ENCODE measurements at places on chromosomes 12 and 14.
A peak's percentile ranks its signal among the peaks of the same experiment; 100 is the strongest.

DNA sequence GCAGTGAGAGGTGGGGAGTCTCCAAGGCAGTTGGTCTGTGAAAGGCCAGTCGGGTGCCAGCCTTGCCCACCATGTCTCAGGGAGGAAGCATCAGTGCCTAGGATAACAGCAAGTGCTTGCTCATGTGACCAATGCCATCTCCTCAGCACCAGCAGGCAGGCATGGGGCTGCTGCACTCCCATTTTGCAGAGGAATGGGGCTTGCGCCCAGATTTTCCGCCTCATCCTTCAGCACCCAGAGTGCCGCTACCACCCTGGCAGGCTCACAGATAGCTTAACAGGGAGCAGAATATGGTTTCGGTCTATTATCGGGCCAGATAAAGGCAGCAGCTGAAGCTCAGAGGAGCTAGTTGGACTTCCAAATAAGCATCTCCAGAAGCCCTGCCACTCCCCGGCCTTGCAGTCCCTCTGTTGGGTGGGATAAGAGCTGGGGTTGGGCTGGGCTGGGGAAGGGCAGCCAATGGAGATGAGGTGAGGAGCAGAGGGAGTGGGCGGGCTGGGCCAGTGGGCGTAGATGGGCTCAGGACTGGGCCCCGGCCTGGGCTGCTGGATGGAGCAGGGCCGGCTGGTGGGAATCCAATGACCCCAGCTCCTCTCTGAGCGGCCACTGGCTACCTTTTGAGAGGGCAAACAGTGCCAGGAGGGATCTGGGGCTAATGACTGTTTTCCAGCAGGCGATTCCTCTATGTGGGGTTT lies 8.4 kb upstream of the KRT80 start:
- peak; percentile 92 for DNase-seq

- no peak for DNase-seq
Measured at GRCh38 chr12:66813137-66813892, 134.4 kb upstream of the GRIP1 start.

DNA sequence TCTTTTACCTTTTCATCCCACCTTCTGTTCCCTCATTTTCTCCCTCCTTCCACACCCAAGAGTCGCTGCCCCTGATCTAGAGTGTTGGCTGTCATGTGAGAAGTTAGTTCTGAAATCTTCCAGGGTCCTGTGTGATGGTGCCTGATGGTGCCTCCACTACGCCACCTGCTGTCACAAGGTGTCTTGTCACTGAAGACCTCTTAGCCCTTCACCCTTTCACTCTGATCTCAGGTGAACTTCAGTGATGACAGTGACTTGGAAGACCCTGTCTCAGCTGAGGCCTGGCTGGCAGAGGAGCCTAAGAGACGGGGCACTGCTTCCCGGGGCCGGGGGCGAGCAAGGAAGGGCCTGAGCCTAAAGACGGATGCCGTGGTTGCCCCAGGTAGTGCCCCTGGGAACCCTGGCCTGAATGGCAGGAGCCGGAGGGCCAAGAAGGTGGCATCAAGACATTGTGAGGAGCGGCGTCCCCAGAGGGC lies 7.6 kb upstream of the PFDN5 start:
- peak; percentile 72 for DNase-seq

- DNase-seq = no peak
Measured at GRCh38 chr14:50917449-50917848, 26.8 kb downstream of the PYGL start.

- DNase-seq = no peak
Measured at GRCh38 chr12:107442326-107442987, 243.1 kb upstream of the PWP1 start.

- DNase-seq = no peak
Measured at GRCh38 chr12:3604286-3604685, 113.3 kb downstream of the PRMT8 start.

GRCh38 chr12:46387670-46388069 lies 15.1 kb upstream of the SLC38A2 start:
- no peak for DNase-seq

- DNase-seq = no peak
Measured at GRCh38 chr14:61475316-61475715, 153.9 kb downstream of the PRKCH start.

GRCh38 chr12:114982760-114983159 lies 298.8 kb upstream of the TBX3 start:
- DNase-seq = peak; percentile 26

DNA sequence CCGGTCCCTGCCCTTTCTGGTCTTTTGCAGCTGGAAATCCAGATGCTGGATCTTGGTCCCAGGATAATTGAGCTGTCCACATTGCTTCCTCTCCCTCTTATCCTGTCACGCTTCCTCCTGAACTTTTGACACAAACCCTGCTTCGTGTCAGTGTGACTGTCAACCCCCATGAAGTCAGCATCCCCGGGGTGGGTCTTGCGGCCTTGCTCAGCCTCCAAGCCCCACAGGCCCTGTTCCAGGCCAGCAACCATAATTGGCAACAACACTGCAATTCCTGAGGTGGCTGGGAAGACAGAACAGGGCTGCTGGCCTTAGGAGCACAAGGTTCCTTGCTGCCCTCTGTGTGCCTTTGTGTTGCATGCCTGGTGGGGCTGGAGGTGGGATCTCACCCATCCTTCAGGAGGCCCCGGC lies 74.9 kb downstream of the NTF3 start:
- DNase-seq = no peak

GRCh38 chr12:1876086-1876485 lies 42.4 kb downstream of the CACNA2D4 start:
- DNase-seq = no peak

DNA sequence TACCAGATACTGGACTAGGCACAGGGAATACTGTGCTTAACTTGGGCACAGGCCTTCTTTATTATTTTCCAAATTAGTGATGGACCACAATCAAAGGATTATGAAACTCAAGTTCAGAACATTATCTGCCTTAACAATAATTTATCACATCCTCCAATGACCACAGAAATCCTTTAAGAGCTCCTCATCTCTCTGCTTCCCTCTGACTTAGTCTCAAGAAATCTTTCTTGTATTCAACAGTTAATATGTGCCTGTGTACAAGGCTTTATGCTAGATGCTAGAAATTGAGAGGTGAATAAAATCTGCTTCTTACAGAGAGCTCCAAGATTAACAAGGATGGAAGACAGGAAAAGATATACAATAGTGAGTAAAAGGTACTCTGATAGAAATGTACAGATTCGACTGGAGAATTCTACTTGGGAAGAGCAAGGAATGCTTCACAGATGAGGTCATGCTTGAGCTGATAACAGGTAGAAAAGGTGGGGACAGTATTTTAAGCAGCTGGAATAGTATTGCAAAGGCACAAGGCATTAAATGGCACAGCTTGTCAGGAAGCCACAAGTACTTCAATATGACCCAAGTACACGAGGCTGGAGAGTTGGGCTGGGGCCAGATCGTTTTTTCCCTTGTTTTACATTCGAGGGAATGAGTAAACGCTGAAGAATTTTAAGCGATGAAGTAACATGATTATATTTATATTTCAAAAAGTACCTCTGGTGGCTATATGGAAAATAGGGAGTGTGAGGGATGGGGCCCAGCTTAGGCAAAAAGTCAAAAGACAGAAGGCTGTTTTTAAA lies 55.1 kb upstream of the ARID2 start:
- DNase-seq = no peak

DNA sequence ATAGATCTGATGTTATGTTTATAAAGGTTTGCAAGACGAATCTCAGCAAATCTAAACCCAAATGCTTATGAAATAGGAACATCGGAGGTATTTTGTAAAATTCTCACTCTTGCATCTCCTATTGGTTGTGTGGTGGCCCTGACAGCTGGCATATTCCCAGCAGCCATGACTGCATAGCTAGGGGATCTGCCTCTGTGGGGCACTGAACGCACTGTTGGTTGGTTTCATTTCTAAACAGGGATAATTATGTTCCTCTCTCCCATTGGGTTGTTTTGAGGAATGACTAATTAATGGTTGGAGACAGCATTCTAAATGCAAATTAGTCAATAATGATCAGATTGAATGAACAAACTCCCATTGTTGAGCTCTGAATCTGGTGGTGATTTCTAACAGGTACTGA lies 2.7 kb upstream of the BEST3 start:
- DNase-seq = no peak

DNA sequence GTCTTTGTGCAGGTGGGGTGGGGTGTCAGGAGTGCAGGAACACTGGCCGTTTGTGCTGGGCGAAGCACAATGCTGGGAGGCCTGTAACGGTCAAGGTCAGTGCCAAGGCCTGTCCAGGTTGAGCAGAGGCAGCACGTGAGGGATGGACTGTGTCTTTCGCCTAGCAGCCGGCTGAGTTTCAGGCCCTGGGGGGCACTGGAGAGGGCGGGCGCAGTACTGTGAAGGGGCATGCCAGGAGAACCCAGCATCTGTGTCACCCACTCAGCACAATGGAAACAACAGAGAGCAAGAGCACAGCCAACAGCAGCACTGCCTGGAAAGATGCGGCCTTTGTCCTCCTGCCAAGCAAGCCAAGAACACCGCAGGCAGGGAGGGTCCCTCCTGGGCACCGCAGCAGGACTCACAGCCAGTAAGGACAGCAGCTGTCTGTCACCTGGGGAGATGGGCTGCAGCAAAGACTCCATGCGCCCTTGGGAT lies 25.2 kb downstream of the SLC25A47 start:
- no peak for DNase-seq

DNA sequence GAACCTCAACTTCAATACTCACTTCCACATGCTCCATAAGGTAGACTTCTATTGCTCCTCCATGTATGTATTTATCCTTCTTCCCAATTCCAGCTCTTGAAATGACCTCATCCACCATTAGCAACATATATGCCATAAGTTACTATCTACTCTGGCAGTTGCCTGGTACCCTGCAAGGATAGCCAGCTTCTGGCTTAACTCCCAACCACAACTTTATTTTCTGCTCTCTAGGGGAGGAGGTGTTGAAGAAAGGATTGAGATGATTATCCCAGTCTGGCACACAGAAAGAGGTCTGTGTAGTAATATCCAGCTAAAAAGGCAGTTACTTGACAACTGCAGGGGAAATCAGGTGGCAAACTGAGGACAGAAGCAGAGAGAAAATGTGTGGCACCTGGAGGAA lies 71.5 kb upstream of the MDM1 start:
- DNase-seq = no peak

GRCh38 chr12:21987755-21988154 lies 46.5 kb upstream of the ABCC9 start:
- DNase-seq = no peak

DNA sequence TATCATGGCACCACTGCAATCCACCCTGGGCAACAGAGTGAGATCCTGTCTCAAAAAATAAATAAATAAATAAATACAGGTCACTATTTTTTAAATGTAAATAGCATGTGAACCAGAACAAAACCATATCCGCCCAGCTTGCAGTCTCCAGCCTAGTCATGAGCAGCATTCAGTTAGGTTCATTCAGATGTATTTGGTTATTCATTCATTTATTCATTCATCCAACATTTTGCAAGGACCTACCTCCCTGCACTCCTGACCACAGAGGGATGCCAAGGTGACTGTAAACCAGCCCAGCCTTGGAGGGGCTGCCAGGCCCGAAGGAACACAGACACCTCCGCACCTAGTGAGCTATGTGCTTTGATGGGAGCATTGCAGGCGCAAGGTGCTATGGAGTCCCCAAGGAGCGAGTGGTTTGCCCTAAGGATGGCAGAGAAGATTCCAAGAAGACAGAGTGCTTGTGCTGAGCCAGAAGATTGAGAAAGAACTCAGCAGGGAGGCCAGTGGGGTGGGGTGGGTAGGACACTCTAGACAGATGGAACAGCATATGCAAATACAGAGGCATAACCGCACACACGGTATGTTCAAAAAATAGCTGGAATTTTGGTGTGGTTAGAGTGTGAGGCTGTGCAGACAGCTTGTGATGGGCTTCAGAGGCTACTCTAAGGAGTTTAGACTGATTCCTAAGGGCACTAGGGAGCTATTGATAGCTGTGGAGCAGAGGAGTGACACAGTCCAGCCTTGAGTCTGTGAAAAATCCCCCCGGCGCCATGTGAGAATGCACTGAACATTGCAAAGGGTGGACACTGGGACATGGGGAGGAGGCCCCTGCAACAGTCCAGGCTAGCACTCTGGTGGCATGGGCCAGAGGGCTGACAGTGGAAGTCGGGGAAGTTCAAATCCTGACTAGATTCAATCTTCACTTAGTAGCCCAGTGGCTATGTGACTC lies 11.7 kb downstream of the DTX1 start:
- no peak for DNase-seq

DNA sequence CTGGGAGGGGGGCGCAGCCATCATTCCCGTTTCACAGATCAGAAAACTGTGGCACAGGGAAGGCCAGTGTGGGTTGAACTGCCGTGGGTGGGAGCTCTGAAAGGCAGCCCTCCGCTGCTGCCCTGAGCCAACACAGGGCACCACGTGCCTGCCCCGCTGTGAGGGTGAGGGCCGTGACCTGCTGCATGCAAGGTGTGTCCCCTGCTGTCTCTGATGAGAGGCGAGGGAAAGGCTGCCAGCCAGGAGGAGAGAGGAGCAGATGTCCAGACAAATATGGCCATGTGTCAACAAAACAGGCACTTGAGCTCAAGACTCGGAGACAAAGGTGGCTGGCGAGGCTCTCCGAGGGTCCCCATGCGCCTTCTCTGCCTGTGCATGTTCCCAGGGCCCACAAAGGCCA lies 108.8 kb downstream of the RBM19 start:
- DNase-seq = no peak

- no peak for DNase-seq
Measured at GRCh38 chr14:96649327-96649601, 147.1 kb downstream of the PAPOLA start.

GRCh38 chr14:100058777-100059437 lies 6.3 kb upstream of the EVL start:
- DNase-seq = no peak

DNA sequence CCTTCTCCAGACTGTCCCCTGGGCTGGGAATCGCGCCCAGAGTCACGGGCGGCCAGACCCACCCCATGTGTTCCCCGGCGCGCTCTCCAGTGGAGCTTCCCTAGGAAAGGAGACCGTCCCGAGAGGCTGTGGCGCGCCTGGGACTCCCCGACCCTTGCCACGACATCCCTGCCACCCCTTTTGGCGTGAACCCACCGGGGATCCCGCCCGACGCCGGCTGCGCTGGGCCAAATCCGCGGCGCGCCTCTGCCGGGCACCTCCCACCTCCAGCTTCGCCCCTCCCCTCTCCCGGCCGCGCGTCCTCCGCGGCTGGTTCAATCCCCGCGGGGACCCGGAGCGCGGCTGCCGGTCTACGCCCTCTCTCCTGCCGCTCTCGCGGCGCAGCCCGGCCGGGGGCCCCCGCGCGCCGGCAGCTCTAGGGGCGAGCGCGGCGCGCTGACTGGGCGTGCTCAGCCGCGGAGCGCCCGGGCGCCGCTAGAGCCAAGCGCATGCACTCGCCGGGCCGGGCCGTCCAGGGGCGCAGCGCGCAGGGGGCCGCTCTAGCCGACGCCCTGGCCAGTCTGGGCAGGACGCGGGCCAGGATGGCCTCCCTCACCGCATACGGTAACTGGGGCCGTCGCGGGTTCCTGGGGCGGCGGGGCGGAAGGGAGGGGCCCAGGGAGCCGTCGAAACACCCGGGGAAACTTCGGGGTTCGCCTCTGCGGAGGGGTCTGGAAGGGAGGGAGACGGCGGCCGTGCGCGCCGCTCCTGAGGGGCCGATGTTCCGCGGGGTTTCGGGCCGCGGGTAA lies 77.4 kb upstream of the ANO4 start:
- DNase-seq = peak; percentile 52

DNA sequence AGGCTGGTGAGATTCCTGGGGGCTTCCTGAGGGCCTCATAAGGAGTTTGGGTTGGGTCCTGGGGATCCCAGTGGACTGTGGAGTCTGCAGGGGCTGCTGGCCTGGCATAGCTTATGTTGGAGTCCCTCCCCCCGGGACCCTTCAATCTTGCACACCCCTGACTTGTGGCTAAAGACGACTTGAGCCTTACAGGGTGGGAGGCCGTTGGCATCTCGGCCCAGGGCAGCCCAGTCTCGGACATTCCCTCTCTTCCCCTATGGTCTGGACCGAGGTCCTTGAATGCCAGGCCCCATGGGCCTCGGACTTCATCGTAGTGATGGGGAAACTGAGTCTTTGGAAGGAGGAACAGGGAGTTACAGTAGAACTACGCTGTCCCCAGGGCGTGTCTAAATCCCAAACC lies 12.5 kb downstream of the RTL1 start:
- no peak for DNase-seq
